Aorta (tissue), 5 donors: ENCODE measurements at places on chromosomes 12 and 14. TPM values are rescaled to one million over a fixed set of nuclear protein-coding genes. Genes with fewer than 3 reads are reported as not detected.

DNA sequence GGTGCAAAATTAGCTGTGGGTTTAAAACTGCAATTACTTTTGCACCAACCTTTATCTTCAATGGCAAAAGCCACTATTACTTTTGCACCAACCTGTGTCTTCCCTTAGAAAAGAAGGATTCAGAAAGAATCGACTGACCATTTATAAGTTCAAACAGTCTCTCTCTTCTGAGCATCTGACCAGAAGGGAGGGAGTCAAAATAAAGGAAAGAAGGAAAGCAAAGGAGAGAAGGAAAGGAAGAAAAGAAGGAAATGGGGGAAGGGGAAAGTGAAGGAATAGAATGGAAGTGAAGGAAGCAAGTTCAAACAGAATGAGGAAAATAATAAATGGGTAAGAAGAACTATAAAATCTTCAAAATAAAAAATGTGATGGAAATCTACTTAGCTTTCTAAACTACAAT, 57.8 kb downstream of the KDM5A start:
- H3K36me3 ChIP-seq: peaks cover 3% of the 10 kb centered on the region
- no peaks in the 10 kb centered on the region for H3K4me1 ChIP-seq
- no peaks in the 10 kb centered on the region for H3K27me3 ChIP-seq
- no peak overlapping the region for H3K4me3 ChIP-seq
- H3K27ac ChIP-seq: no peak overlapping the region
- no peak for DNase-seq

SLC35F4 gene
- not detected for total RNA-seq

CMA1 gene
- 2.8 TPM for total RNA-seq

ANKRD33 gene
- 0.54 TPM for total RNA-seq

TEAD4 gene
- 27.1 TPM for total RNA-seq

ARHGAP9 gene
- total RNA-seq: 16.2 TPM

- no peak for DNase-seq
- H3K27ac ChIP-seq: no peak overlapping the region
- H3K4me1 ChIP-seq: no peaks in the 10 kb centered on the region
- no peaks in the 10 kb centered on the region for H3K27me3 ChIP-seq
- no peaks in the 10 kb centered on the region for H3K36me3 ChIP-seq
- no peak overlapping the region for H3K4me3 ChIP-seq
These were observed 92.4 kb upstream of the OVCH1 start for GRCh38 chr12:29589851-29590250.

DNA sequence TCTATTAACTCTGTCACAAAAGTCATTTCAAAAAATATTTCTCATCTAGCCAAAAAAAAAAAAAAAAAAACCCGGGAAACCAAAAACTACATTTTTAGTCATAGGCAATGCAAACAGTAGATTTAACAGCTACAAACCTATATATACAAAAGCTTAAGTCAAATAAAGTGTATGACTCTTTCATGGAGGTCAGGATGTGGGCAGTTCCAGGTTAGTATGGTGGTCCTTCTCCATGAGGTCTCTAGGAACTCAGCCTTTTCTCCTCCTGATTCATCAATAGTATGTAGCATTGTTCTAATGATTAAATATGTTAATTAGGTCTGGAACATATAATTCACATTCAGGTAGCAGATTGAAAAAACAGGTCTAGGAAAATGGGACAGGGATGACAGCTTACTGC, 586.5 kb downstream of the SLC16A7 start:
- no peak overlapping the region for H3K4me3 ChIP-seq
- H3K36me3 ChIP-seq: no peaks in the 10 kb centered on the region
- no peaks in the 10 kb centered on the region for H3K4me1 ChIP-seq
- H3K27ac ChIP-seq: no peak overlapping the region

MAP1LC3B2 gene
- 1.0 TPM for total RNA-seq
